Stimulated activated CD8-positive, alpha-beta memory T cell treated with anti-CD3 and anti-CD28 coated beads, Interleukin-7, amount 100 ng/mL, for 1 hour (primary cell): ENCODE measurements at places on chromosomes 1 and 21.

GRCh38 chr1:108816049-108816893, 40.6 kb downstream of the AKNAD1 start:
- no peak for DNase-seq

- no peak for DNase-seq
Measured at GRCh38 chr1:91799863-91800262, 86.1 kb downstream of the TGFBR3 start.

DNA sequence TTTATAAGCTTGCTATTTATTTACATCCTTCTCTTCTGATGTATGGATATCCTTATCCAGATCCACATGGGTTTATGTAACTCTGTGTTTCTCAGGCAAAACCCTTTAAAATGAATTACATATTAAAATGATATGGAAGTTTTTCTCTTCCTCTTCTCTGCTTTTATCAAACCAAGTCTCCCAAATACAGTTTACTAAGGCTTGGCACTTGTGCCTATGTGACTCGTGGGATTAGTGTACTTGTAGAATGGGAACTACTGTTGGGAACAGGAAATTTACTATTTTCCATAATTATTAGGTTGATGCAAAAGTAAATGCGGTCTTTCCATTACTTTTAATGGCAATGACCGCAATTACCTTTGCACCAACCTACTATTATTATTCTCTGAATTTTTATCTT, 14.8 kb downstream of the SIM2 start:
- no peak for DNase-seq

DNA sequence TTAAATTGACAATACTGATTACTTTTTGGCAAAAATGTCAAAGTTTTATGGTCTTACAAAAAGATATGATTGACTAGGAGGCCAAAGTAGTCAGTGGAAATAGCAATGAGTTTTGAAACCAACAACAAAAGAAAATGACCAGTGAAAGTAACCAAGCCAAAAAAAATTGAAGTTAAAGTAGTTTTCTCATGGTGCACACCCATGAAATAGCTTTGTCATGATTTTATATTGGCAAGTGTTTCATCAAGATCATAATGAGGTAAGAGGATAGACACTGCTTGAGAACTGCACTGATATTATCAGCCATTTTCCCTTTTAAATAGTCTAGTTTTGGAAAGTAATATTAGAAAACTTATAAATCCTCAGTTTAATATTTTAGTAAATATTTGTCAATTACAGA, 206.2 kb upstream of the ADAMTS5 start:
- DNase-seq = no peak

DNA sequence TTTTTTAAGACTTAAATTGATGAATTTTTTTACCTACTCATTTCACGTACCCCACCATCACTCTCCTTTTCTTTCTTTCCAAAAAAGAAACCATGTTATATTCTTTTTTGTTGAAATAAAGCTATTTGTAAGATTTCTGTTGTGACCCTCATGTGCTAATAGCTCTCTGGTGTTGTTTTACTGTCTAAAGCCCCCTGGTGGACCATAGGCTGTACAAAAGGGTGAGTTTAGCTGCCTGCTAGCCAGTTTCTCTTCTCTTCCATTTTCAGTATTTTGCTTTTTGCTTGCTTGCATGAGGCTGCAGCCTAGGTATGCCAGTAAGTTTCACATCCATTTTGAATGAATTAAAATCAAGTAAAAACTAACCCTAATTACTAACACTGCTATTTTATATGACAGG, 15.6 kb upstream of the VAMP3 start:
- DNase-seq = no peak

DNA sequence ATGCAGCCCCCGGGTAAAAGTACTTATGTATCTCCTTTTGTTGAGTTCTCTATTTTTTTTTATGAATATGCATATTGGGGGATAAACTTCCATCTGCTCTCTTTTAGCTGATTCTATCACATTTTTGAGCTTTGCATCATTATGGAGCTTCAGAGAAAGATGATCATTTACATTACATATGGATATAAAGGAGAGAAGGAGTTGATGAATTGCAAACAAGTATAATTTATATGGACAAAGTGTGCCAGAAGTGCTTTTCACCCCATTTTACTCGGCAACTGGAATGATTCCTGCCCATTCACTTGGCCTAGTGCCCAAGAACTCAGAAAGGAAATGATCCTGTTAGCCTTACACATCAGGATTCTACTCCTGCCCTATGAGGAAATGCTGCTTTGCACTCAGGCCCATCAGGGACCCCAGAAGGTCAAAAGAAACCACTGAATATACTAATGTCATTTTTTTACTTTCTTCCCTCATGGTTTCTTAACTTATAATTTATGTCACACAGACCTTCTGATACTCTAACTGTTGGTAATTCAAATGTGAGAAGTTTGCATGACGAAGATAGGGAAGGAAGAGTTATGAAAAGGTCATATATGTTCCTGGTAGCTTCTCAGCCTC, 65.6 kb downstream of the SAMSN1 start:
- no peak for DNase-seq

GRCh38 chr1:157154940-157155514, 16.8 kb upstream of the ETV3 start:
- no peak for DNase-seq

- peak; percentile 43 for DNase-seq
Measured at GRCh38 chr1:247407180-247407616, 8.8 kb upstream of the NLRP3 start.

- no peak for DNase-seq
Measured at GRCh38 chr1:5911157-5911556, 81.1 kb downstream of the NPHP4 start.

- no peak for DNase-seq
Measured at GRCh38 chr21:41029571-41029970, 138.4 kb upstream of the BACE2 start.

GRCh38 chr1:17080880-17081279, 27.0 kb upstream of the SDHB start:
- DNase-seq = no peak

DNA sequence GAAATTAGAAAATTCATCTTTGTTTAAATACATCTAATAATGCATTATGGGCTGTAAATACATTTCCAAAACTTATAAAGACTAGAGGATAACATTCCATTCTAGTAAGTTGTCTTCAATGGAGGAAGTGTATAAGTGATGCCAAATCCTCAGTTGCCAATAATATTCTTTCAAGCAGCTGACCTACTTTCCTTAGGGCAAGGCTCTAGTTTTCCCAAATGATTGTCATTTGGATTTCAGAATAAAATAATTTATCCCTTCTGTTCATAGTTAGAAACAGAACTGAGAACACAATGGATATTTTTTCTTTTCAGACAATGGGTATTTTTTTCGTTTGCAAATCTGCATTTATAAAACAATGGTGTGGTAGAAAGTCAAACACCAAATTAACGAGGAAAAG, 354.9 kb upstream of the ADAMTS5 start:
- DNase-seq = no peak

DNA sequence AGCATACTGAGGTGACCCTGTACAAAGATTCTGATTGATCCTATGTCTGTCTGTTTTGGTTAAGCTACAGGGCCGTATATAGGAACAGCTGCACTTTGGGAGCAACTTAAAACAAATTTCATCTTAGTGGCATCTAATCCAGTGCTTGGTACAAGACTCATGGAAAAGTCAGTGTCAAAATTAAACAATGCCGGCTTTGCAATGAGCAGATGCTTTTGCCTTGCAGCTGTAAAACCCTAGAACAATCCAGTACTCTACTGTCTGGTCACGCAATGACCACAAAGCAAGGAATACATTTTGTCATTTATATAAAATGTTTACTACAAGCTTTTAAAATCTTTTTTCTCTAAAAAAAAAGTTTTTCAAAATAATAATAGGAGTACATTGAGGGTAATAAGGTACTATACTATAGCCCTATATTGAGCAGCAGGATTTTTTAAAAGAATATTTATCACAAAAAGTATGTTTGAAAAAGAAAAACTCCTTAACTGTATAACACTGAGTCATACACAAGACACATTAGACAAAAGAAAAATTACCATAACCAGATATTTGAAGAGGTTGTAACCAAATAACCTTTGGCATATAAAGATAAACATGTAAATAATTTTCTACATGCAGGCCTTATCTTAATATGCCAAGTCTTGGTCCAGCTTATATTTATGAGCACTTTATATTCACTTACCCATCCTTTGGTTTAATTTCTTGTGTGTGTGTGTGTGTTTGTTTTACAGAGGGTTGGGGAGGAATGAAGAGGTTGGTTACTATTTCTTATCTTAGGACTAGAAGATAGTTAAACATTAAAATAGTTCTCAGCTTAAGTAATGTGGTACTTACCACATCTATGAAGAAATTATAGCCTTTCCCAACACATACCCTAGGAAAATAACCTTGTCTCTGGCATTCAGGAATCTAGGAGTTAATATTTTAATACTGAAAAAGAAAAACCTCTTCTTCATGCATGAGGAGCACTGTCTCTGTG, 262.3 kb downstream of the FAF1 start:
- DNase-seq = no peak

DNA sequence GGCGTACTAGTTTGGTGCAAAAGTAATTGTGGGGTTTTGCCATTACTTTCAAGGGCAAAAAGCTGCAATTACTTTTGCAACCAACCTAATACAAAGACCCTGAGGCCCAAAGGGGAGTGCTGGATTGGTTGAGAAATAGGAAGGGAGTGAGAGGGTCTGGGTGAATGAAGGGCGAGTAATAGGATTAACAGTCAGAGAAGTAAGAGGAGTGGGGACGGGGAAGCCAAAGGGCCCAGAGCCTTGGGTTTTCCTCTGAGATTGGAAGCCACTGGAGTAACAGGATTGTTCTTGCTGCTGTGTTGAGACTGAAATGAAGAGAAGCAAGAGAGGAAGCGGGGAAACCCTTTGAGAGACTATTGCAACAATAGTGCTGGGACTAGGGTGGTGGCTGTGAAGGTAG, 19.0 kb upstream of the PRELP start:
- no peak for DNase-seq

DNA sequence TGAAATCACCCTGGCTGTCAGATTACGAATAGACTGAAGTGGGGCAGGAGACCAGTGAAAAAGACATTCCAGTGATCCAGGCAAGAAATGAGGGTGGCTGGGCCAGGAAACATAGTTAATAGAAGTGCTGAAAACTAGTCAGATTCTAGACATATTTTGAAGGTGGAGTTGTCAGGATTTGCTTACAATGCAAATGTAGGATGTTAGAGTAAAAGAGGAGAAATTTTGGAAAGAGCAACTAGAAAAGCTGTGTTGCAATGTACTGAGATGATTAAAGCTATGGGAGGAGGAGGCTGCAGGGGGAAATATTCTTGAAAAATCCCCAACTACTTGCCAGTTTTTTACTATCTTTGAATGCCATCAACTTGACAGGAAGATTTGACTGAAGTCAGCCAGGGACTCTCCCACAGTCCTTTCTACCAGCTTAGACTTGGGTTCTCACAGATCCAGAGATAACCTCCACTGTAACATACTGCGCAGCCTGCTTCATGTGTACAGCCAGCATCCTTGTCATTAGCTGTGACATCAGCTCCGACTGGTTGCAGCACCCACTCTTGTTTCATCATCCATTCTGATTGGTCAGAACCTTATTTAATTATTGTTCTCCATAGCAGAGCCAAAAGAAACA, 109.7 kb downstream of the TSEN15 start:
- DNase-seq = no peak

DNA sequence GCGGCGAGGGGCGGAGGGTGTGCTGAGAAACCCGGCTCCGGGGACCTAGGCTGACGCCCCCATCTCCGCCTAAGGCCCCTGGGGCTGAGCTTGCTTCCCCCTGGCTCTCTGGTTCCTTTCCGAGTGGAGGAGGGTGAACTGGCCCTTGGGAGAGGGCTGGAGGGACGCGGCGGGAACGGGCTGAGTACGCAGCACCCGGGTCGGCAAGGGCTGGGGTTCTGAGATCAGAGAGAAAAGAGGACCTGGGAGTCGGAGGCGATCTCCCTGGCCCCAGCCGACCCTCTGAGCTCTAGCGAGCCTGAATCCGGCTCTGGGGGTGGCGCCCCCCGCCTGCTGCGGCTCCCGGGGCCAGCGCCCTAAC, 270.8 kb downstream of the FOXD2 start:
- DNase-seq = no peak

DNA sequence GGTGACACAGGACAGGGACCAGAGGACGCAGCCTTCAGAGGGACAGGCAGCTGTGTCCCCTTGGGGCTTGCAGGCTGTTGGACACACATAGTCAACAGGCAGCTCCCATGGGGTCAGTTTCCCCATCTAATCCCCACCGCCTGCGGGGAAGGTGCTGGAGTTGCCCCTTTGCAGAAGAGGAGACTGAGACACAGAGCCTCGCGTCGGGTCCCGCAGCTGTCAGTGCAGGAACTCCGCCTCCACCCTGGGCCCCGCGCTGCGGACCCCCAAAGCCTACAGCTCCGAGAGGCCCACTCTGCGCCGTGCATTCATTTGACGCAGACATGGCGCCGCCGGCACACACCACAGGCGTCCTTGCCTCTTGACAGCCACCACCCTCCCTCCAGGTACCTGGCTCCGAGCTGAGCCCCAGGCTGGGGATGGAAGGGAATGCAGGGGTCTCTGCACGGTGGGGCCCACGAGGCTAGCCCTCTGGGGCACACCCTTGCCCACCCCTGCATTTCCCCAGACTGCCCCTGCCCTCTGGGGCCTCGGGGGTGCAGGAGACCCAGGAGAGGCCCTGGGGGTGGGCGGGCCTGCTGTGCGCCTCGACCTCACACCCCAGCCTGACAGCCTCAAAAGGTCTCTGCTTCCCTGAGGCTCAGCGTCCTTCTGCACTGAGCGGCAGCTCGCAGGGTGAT, 88.5 kb upstream of the ACTRT2 start:
- DNase-seq = no peak

- DNase-seq = no peak
Measured at GRCh38 chr1:117658676-117659075, 52.8 kb downstream of the TENT5C start.

DNA sequence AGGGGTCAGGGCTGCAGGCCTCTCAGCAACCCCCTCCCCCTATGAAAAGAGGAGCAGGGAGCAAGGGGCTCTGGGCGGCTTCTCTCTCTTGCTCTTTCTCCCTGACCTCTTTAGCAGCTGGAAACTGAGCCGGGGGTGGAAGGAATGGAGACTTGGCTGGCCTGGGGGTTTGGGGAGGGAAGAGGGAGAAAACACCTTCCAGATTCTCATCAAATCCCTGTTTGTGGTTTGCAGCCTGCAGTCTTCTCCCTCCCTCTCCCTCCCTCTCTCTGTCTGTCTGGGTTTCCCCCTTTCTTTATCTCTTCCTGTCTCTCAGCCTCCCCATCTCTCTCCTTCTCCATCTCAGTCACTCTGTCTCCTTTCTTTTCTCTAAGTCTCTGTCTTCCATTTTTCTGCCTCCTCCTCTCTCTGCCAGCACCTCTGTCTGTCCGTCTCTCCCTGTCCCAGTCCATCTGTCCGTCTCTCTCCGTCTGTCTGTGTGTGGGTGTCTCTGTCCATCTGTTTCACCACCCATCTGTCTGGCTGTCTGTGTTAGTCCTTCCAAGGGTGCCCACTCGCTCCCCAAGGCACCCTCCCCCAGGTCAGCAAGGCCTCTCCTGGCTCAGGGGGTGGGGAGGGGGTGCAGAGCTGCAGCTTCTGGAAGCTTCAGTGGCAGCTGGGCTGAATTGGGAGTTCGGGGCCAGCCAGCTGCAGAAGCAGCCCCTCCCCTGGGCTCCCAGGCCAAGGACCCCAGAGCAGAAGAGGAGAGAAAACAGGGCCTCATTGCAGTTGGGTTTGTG, 6.2 kb downstream of the AHDC1 start:
- DNase-seq = no peak

- no peak for DNase-seq
Measured at GRCh38 chr1:24373710-24374109, 39.9 kb downstream of the STPG1 start.
